NCI-H1048 (cell line): ENCODE measurements at places on chromosomes 6 and 20.

GRCh38 chr20:51959066-51959542 lies 156.8 kb upstream of the SALL4 start:
- DNase-seq, result no peak

DNA sequence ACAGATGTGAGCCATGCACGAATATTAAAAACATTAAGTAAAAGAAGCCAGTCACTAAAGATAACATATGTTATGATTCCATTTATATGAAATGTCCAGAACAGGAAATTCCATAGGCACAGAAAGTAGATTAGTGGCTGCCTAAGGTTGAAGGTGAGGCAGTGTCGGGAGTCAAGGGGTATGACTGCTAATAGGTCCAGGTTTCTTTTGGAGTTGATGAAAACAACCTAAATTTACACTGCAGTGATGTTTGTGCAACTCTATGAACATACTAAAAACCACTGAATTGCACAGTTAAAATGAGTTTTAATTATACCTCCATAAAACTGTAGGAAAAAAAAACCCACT lies 14.4 kb downstream of the SRPK1 start:
- no peak for DNase-seq

GRCh38 chr6:95847061-95847460 lies 168.7 kb upstream of the FUT9 start:
- no peak for DNase-seq

GRCh38 chr6:134910593-134910935 lies 39.3 kb downstream of the ALDH8A1 start:
- no peak for DNase-seq

DNA sequence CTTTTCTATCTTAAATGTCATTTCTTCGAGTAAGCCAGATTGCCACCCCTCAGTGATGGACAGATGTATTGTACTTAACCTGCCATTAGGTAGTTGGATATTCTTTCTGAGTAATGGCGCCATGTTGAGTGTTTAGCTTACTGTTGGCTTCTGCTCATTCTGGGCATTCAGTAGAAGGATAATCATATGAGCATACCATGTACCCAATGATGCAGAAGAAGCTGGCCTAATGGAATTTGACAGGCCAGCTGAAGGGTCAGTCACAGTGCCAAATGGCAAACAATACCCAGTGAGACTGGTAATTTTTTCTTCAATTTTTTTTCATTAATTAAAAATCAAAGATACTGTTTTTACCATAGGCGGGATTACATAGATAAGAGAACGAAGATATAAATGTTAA lies 1010.8 kb upstream of the EYS start:
- DNase-seq, result no peak

GRCh38 chr6:42101186-42101657 lies 41.2 kb downstream of the C6orf132 start:
- DNase-seq, result no peak

DNA sequence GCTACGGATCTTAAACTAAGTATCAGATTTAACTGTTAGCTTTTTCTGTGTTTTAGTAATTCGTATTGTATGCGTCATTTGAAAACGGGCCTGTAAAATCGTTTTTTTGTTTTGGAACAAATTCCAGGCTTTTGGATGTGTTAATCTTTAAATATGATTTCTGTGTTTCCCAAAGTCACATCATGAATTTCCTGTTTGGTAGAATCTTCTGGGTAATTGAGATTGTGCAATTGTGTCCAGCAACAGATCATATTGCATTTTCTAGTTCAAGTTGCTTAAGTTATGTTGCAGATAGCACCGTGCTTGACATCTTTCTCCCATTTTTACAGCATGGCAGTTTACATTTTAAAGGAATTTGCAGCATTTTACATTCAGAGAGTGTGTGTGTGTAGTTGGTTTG lies 1.9 kb downstream of the MAPK14 start:
- DNase-seq, result no peak

DNA sequence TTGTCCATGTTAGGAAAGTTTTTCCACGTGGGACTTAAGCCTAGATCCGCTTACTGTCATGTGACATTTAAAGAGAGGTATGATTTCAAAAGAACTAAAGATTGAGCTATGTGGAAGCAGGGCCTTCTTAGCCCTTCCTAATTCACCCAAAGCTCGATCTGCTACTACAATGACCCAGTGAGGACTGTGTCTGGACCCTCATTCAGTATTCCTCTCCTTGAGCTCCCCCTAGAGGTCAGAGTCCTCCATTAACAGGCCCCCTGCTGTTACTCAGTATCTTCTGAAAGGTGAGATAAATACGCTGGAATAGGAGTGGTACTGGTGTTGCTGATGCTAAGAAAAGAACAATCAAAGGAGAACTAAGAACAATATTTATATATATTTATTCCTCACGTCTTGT lies 414.0 kb downstream of the GJA1 start:
- DNase-seq, result peak; percentile 35

DNA sequence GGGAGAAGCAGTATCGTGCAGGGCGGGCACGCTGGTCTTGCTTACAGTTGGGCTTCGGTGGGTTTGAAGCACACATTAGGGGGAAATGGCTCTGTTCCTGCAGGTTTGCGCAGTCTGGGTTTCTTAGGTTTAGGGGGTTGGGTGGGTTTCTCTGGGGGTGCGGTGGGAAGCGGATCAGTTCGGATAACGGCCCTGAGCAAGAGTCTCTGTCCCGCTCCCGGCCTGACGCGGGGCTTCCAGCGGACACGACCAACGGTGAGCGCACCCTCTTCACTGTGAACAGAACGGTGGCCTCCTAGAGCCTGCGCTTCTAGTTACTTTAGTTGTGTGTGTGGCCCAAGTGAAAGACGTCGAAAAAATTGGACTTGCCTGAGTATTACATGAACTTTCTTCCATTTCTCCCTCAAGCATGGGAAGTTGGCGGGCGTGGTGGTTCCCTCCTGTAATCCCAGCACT lies 635 bp upstream of the ELOVL2 start:
- no peak for DNase-seq

- no peak for DNase-seq
These were observed 79.0 kb upstream of the RGS17 start for GRCh38 chr6:153210083-153210482.

DNA sequence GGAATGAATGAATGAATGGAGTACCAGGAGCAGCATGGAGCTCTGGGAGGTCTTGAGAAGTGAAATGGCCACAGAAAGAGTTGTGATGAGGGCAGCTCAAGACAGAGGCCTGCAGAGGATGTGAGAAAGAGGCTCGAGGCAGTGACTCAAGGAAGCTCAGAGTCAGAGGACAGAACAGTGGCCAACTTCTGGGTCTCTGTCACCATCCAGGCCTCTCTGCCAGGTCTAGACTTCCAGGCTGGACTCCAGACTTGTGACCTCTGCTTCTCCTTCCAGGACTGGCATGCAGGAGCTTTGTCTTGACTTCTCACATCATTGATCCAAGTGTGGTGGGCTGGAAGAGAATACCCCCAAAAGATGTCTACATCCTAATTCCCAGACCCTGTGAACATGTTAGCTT lies 119.8 kb downstream of the TOX2 start:
- DNase-seq, result no peak

DNA sequence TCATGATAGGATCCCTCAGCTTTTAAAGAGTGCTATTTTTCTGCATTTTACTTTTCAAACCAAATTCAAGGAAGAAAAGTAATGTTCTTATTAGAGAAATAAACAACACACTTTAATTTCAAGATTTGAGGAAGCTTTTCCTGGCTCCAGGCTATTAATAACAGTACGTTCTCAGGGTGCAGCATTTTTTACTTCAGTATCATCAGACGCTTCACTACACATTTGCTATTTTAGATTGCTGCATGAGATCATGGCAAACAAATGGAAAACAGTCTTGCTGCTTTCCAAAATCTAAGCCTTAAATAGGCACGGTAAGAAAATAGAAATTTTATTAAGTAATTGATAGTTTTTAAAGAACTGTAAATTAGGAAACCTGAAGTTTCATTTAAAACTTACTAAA lies 253.6 kb upstream of the EXOC2 start:
- DNase-seq, result no peak

DNA sequence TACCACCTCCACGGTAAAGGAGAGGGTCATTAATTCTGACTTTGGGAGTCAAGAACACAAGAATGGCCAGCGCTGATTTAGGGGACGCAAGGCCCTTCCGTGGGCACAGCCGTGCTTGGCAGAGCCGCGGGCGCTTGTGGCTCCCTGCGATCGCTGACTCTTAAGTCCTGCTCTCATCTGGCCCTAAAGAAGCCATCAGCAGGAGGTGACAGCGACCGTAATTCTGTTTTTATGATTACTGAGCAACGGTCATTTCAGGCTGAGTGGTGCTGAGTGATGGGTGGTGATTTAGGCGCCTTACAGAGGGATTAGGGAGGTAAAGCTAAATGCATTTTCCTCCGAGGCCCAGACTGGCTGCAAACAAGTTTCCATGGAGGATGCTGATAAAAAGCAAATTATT lies 364.6 kb upstream of the SULF2 start:
- no peak for DNase-seq

DNA sequence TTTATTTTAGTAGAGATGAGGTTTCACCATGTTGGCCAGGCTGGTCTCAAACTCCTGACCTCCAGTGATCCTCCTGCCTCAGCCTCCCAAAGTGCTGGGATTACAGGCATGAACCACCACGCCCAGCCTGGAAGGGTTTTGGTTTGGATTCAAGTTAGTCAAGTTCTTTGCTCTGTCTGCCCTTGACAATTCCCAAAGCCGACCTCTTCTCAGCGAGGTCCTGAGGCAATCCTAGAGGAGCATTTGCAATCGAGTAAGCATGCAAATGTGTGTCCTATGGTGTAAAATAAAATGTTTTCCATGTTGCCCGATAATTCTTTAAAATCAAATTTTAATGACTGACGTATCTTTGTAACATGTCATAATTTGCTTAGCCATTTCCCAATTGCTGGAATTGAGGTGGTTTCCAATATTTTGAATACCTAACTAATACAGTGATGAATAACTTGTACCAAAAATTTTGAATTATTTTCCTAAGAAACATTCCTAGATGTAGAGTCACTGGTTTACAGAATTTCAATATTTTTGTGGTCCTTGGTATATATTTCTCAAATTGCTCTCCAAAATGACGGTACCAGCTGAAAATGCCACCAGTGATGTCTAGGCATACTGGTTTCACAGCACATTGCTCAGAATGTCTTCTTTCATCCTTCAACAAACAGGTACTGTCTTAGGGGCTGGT lies 38.7 kb downstream of the GTF2H5 start:
- no peak for DNase-seq

DNA sequence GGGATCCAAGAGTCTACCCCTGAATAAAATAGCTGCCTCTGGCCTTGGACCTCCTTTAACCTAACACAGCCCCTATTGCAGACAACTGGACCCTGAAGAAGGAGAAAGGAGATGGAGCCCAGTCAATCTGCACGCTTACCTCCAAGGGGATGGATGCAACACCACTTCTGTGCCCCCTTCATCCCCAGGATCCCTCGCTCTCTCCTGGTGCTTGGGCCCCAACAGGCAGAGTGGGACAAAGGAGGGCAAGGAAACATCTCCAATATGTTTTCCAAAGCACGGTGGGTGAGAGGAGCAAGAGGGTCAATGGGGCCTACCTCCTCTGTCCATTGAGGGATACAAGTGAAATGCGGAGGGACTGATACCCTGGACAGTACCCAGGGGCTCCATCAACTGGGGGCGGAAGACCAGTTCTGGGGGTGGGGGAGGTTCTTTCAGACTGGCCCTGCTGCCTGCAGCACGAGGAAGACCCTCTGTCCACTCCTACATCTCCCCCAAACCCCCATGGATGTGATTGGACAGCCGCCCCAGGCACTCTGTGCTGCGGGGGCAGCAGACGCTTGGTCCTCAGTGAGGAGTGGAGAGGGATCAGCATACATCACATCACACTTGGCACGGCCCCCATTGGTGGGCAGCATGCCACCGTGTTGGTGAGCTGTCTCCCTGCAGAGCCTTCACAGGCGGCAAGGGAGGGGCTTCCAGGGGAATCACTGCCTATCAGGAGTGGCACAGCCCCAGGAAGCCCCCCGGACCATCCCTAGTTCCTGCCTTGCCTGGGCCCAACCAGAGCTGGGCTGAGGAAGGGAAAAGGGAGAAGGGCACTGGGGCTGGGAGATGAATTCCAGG lies 70.6 kb downstream of the MRPL14 start:
- DNase-seq, result no peak

DNA sequence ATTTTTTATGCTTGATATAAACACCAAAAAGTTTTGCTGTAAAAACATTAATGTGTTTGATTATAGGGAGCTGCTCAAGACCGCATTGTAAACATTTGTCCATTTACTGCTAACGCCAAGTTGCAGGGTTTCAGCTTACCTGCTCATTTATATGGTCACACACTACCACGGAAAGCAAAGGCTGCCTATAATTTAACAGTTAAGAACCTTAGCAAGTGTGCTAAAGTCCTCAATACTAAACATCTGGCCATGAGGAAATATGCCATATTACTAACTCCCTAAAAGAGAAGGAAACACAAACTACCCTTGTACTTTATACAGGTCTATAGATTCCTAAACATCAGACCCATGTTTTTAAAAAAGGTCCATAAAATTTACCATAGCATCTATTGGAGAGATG lies 129.5 kb downstream of the ASCC3 start:
- DNase-seq, result no peak

- no peak for DNase-seq
These were observed 5.6 kb upstream of the MBOAT1 start for GRCh38 chr6:20217891-20218290.

- DNase-seq, result no peak
These were observed 80.8 kb downstream of the SCML4 start for GRCh38 chr6:107743311-107743710.

DNA sequence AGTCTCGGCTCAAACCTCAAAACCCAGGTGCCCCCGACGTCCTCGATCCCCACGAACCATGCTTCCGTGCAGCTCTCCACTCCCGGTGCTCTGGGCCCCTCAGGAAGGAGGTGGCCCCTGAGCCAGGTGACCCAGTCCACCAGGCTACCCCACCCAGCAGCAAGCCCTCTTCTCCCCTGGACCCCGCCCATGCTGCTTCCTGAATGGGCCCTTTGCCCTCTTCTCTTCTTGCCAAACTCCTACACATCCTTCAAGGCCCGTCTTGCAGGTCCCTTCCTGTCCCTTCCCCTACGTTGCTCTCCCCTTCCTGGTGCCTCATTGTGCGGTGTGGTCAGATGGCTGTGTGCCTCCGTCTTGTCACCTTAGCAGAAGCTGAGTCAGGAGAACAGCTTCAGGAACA lies 3.4 kb upstream of the GATA5 start:
- no peak for DNase-seq

DNA sequence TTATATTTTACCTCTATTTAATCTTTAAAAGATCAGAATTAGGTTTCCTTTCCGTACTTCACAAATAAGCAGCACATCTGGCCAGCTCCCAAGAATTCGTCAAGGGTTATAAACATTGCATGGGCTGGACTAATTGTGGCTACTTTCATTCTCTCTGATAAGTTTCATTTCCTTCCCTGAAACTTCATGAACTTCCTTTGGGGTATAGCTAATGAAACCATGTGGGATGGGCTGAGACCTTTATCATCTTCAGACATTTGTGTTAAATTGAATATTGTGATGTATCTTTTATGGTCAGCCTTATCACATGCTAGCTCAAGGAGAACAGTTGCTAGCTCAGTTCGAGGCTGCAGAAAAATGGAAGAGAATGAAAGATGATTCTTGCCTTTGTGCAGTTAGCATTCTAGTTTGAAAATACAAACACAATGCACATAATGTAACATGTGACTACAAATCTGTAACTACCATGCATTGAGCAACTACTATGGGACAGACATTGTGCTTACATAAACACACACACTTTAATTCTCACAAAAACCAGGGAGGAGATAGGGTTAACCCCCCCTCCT lies 1.7 kb upstream of the GMPR start:
- DNase-seq, result no peak
